Epithelial cell of esophagus (primary cell): ENCODE measurements at places on chromosomes 12 and 14.

DNA sequence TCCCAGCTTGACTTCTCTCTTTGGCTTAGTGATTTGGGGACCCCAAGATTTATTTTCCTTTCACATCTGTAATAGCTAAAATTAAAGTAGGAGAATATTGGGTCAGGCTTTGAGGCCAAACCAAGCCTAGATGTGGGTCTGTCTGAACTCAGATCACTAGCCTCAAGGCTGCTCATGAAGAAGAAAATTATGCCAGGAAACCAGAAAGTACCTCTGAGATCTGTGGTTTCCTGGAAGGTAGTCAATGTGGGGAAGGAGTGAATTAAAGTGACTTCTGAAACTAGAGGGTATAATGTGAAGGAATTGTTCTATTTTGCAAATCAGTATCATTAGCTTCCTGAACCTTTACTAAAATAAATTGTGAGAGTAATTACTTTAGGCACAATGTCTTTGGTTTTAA lies 13.4 kb upstream of the CLEC12A start:
- no peak for DNase-seq

DNA sequence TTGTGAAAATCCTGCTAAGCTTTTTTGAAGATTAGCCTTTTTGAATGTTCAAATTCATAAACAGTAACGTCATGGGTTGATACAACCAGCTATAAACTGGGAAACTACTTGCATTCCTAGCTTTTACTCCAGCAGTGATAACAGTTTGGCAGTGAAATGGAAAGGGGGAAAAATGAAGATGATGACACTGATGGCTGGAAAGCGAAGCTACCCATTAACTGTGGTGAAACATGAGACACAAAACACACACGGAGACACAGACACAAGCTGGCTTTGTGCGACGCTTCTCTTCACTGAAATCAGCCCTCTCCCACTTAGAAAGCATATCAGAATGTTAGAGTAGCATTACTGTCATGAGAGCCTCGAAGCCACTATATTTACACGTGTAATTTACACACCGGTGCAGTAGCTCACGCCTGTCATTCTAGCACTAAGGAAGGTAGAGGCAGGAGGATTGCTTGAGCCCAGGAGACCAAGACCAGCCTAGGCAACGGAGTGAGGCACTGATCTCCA lies 15.7 kb downstream of the VPS37B start:
- DNase-seq, result no peak

- DNase-seq, result no peak
Observed at GRCh38 chr12:13183620-13184019, 12.9 kb upstream of the EMP1 start.

GRCh38 chr12:131223171-131223761 lies 269.6 kb downstream of the ADGRD1 start:
- no peak for DNase-seq

DNA sequence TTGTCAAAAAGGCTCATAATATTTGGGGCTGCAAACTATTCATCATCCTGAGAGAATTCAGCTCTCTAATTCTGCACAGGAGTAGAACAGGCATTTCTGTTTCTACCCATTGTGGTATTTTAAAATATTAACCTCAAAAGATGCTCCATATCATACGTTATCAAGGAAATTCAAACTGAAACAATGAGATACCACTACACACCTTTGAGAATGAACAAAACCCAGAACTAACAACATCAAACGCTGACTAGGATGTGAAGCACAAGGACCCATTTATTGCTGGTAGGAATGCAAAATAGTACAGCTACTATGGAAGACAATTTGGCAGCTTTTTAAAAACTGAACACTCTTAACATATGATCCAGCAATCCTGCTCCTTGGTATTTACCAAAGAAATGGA lies 171.8 kb downstream of the DUSP6 start:
- DNase-seq, result no peak
